Activated T-cell treated with anti-CD3 and anti-CD28 coated beads for 1 hour (primary cell): ENCODE measurements at places on chromosomes 16 and 17.

- DNase-seq = no peak
Measured at GRCh38 chr16:11140098-11140375, 116.0 kb downstream of the SOCS1 start.

GRCh38 chr16:4734730-4735535, 596 bp downstream of the DNAAF8 start:
- DNase-seq = peak; percentile 93

DNA sequence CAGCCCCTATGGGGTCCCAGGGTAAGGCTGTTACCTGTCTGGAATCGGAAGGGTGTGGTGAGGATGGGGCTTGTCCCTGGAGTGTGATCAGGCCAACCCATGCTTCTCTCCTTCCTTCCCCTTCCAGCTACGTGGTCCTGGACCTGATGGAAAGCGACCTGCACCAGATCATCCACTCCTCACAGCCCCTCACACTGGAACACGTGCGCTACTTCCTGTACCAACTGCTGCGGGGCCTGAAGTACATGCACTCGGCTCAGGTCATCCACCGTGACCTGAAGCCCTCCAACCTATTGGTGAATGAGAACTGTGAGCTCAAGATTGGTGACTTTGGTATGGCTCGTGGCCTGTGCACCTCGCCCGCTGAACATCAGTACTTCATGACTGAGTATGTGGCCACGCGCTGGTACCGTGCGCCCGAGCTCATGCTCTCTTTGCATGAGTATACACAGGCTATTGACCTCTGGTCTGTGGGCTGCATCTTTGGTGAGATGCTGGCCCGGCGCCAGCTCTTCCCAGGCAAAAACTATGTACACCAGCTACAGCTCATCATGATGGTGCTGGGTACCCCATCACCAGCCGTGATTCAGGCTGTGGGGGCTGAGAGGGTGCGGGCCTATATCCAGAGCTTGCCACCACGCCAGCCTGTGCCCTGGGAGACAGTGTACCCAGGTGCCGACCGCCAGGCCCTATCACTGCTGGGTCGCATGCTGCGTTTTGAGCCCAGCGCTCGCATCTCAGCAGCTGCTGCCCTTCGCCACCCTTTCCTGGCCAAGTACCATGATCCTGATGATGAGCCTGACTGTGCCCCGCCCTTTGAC, 2.4 kb downstream of the MAPK7 start:
- no peak for DNase-seq

DNA sequence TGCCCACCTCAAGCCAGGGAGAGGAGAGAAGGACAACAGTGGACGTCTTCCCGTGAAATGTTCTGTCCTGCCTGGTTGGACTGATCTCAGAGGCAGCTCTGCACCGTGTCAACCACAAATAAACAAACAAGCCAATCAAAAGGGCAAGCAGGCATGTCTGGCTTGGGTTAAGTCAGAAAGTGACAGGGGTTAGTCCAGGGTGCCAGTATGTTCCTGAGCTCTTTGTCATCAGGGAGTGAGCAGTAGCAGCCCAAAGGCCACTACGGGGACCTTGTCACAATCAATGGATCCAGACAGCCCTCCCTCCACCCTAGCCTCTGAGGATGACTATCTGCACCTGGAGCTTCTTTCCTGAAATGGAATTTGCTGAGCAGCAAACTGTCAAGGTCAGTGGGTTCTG, 35.0 kb downstream of the CNGB1 start:
- no peak for DNase-seq

DNA sequence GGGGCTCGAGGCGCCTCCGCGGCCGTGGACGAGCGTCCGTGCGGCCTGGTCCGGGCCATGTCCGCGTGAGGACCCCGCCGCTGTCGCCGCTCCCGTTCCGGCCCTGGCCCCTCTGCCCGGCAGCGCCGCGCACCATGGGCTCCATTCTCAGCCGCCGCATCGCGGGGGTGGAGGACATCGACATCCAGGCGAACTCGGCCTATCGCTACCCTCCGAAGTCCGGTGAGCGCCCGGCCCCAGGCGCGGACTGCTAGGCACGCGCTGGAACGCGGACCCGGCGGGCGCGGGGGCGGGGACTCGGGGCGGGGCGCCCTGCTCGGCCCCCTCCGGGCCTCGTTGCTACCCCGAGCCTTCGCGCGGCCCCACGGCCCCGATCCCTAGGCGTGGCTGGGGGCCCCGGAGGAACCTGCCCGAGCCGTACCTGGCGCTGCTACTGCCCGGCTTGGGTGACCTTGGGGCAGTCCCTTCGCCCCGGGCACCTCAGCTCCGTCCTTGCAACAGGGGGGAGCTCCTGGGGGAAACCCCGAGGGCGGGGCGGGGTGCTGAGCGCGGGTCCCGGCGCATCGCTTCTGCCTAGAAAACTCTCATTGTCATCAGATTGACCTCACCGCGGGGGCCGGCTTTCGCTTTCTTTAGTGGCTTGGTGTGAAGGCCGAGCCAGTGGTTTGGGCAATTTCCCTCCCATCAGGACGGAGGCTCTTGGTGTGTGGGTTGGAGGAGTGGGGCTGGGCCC, 367 bp downstream of the MGRN1 start:
- DNase-seq = peak; percentile 53

DNA sequence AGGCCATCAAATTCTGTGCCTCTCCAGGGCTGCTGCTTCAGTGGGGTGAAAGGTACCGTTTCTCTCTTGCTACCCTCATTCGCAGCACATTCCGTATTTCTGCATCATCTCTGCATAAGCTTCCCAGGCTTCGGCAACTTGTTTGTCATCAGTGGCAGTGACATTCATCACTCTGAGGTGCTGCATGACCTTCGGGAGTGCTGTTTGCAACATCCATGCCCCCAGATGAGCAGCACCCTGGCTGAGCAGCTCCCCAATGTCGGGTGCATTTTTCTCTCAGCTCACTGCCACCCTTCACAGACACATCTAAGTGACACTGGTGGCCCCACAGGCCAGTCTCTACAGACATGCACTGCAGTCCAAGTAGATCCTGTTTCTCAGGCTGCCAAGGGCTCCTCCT, 3.8 kb downstream of the CREBBP start:
- DNase-seq = no peak

- no peak for DNase-seq
Measured at GRCh38 chr16:54568906-54569807, 282.6 kb upstream of the IRX3 start.

DNA sequence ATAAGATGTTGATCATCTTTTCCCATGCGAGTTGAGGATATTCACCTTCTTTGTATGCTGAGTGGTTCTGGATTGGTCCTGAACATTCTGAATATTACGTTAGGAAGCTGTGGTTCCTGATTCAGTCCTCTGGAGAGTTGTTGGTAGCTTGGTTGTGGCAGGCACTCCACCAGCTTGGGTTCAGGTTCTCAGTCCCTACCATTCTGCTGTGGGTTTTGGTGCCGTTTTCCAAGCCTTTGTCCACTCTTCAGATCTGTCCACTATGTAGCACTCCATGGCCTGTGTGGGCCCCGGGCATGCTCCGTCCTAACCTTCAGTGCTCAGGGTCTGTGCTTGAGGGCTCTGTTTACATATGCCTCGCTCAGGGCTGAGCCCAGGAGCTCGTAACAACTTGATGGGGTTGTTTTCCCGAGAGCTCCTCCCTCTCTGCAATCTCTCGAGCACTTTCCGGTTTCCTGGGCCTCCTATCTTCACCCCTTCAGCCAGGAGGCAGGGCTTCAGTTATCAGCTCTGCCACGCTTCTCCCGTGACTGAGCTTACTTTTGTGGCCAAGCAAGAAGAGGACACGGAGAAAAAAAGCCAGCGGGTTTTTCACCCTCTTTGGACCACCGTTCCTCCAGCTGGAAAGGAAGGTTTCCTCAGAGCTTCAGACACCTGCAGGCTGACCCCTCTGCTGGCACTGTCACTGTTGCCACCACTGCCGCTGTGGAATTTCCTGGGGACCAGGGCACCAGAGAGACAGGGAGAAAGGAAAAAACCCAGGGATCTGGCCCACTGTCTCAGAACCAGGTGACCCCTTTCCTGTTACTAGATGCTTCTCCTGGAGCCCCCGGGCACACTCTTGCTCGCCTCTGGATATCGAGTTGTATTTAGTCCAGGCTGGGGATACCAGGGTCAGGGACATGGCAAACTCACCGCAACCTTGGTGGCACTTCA, 19.6 kb downstream of the KIAA0513 start:
- DNase-seq = no peak

- no peak for DNase-seq
Measured at GRCh38 chr17:44353672-44354331, 8.7 kb downstream of the GRN start.

DNA sequence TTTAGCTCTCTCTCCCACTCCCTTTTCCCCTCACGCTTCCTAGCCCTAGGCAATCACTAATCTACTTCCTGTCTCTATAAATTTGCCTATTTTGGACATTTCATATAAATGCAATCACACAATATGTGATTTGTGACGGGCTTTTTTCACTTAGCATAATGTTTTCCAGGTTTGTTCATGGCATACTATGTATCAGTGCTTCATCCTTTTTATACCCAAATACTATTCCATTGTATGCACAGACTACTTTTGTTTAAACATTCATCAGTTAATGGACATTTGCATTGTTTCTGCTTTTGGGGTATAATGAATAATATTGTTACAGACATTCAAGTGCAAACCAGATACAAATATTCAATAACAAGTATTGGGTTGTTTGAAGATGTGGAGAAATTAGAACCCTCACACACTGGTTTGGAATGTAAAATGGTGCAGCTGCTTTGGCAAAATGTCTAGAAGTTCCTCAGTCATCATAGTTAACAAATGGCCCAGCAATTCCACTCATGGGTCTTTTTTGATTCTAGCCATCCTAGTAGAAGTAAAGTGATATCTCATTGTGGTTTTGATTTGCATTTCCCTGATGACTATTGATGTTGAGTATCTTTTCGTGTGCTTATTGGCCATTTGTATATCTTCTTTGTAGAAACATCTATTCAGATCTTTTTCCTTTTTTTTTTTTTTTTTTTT, 67.7 kb downstream of the TBX4 start:
- DNase-seq = no peak

DNA sequence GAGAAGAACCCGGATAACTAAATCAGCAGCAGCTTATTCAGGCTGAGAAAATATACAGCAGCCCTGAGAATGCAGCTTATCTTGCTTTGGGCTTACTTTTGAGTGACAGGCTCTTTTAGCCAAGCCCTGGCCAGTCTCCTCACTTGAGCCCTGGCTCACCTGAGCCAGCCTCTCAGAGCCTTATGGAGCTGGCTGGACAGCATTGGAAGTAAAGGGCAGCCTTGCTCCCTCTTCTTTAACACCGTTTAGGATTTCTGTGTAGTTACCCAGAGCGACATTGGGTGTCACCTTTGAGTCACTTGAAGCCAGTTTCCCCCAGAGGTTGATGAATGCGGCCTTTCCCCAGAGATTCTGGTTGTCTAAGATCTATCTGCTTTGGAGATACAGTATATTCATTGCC, 7.7 kb upstream of the NPIPB2 start:
- DNase-seq = no peak

- no peak for DNase-seq
Measured at GRCh38 chr17:68190495-68190894, 57.3 kb upstream of the AMZ2 start.

DNA sequence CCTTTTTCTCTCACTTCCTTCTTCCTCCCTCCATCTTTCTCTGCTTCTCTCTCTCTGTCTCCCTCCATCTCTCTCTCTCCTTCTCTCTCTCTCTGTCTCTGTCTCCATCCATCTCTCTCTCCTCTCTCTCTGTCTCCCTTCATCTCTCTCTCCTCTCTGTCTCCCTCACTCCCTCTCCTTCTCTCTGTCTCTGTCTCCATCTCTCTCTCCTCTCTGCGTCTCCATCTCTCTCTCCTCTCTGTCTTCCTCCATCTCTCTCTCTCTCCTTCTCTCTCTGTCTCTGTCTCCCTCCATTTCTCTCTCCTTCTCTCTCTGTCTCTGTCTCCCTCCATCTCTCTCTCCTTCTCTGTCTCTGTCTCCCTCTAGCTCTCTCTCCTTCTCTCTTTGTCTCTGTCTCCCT, 194.1 kb downstream of the GSG1L start:
- DNase-seq = no peak
